CD8-positive, alpha-beta memory T cell (primary cell): ENCODE measurements at places on chromosomes 7 and 10.

GRCh38 chr10:76082956-76083355, 651.5 kb downstream of the LRMDA start:
- DNase-seq = no peak

GRCh38 chr7:118330388-118330787, 105.9 kb downstream of the ANKRD7 start:
- no peak for DNase-seq

DNA sequence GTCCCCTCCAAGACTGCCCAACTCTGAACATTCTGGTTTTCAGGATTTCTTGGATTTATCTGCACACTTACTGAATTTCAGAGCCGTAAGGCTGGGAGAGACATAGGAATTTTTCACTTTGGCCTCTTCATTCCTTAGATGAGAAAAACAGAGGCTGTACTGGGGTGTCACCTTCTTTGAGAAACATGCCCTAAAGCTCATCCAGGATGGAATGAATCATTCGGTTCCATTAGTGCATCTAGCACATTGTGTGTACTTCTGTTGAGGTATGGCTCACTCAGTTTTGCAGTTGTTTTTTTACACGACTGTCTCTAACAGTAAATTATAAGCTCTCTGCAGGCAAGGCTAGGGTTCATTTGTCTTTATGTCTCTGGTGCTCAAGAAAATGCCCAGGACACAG, 383.4 kb downstream of the GATA3 start:
- no peak for DNase-seq

- no peak for DNase-seq
Measured at GRCh38 chr7:15488401-15488800, 73.4 kb downstream of the AGMO start.

DNA sequence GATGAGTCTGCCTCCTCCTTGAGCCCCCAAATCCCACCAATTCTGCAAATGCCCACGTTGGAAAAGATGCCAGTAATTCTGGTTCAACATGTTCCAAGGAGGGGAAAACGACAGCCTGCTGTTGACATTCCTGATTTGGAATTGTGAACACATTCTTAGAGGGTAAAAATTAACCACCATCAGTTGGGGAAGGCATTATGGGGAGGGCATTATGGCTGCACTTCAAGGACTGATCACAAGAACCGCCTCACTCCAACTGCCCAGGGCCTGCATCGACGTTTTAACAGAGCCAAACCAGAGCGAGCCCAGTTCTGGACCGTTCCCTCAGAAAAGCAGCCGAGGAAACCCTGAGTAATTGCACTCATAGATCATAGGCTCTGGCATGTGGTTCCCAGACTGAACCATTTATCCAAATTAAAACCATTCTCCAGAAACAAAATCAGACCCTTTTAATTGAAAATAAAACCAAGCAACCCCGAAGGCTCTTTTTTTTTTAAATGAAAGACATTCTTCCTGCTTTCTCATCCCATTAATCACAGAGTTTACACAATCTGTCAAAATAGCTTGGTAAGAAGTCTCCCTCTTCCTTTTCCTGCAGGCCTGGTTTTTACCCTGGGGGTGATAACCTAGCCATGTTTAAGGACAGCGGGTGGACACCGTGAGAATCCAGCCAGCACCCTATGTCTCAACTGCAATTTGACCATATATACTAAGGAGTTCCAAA, 8.0 kb downstream of the TNS3 start:
- DNase-seq = no peak

DNA sequence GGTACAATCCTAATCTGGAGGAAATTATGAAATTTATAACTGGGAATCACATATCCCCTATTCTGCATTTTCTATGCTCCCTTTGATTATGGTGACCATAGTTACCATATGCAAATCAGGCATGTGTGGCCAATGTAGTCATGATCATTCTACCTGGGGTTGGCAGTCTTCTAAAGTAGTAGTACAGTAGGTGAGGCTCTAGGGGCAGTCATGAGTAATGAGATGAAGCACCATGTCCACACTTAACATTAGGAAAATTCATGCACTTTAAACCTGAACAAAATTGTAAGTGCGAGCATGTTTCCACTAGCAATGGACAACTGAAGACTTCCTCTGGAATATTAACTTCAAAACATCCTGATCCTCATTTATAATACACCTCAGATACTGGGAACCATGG, 545.9 kb downstream of the SUGCT start:
- no peak for DNase-seq

DNA sequence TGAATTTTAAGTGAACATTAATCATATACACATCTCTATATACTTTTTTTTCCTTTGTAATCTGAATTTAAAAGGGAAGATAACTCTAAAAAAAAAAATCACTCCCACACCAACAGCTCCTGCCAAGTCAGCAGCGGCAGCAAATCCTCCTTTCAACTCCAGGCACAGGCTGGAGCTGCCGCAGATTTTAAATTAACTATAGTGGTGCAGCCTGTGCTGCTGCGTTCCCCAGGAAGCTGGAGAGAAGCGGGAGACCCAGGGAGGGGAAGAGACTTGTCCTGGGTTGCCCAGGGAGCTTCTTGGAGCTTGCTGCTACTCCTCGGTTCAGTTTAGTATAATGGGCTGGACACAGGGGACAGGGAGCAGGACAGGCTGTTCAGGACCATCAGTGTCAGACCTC, 32.6 kb upstream of the HSPB1 start:
- no peak for DNase-seq

DNA sequence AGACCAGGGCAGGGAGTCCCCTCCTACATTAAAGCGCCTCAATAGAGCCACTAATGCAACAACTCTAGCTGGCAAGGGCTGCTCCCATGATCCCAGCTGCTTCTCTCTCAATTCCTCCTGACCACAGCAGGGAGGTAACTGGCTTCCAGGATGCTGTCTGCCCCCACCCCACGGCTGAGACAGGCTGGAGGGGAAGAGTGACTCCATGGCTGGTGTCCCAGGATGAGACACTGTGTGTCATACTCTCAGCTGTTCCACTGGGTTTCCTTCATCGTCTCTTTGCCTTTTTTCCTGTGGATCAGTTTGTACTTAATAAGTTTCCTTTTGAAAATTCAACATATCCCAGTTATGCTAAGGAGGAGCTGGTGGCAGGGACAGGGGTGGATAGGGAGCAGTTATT, 27.7 kb upstream of the MYH16 start:
- no peak for DNase-seq

DNA sequence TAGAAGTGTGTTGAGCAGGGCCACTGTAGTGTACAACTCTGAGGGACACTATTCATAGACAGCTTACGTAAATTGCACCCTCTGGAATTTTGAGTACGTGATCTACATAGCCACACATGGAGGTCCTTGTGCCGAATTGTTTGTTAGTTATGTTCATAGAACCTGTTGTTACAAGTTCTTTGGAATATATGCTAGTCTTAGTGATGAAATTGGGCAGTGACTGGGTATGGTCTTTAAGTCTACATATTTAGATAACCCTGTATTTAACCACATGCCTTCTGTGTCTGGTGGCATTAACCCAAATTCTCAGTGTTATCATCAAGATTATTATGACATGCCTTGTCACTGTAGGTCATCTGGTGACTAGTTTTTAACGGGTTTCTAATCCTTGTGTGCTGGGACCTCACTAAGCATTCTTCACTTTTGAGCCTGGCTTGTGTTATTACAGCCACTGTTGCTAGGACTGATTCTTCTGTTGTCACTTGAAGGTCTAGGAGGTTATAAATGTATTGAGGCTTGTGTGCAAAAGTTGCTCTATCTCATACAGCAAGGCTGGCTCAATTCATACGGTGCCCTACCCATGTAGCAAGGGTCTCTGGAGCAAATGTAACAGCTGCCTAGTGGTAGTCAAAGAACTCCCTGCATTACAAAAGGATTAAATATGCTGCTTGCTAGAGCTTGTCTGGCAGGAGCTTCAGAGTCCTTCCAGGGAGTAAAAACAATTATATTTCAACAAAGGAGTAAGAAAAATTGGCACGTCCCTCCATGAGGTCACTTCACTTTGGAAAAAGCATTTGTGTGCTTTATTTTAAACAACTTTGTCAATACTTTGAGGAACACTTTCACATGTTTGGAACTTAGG, 65.4 kb downstream of the CDK14 start:
- DNase-seq = no peak

DNA sequence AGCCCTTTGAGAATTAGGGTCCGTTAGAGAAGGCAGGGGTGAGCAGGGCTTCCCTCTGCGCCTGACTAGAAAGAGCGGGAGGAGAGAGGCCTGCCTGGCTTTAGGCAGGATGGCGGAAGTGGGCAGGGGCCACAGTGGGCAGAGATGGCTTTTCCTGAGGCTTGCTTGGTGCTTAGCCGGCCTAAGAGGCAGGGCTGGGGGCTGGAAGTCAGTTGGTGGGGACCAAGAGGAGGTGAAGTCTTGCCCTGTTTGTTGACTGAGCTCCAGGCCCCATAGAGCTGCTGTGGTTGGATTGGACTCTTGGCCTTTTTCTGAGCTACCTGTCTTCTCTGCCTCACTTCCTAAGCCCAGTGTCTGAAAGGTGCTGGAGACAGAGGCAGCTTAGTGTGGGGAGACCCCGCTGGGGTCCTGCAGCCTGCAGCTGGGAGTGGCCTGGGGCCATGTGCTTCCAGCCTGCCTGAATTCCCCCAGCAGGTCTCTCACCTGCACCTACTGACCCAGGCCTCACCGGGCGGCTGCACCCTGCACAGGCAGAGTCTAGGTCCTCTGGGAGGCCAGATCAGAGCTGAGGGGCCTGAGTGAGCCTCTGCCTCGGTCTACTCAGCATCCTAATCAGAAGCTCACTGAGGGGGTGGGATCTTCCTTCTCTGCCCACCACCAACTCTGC, 4.8 kb downstream of the FAM241B start:
- no peak for DNase-seq

GRCh38 chr10:70360215-70360614, 22.2 kb downstream of the LRRC20 start:
- DNase-seq = no peak

DNA sequence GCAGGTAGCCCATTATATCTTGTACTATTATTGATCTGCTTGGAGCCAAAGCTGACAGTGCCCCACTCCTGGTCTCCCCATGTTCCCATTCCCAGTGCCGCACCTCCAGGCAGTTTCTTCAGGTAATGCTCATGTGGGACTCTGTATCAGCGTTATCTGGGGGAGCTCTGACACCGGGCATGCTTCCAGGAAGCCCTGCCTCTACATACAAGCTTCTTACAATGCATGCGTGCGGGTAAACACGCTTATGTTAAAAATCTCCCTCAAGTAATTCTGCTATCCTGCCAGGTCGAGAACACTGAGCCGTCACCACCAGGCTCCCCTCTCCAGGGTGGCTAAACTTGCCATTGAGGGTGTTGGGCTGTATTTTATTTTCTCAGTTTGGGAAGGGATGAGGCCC, 61.6 kb upstream of the LBX1 start:
- DNase-seq = no peak

GRCh38 chr10:16870331-16870730, 53.1 kb upstream of the RSU1 start:
- no peak for DNase-seq

GRCh38 chr7:156220701-156221100, 408.4 kb upstream of the SHH start:
- no peak for DNase-seq

DNA sequence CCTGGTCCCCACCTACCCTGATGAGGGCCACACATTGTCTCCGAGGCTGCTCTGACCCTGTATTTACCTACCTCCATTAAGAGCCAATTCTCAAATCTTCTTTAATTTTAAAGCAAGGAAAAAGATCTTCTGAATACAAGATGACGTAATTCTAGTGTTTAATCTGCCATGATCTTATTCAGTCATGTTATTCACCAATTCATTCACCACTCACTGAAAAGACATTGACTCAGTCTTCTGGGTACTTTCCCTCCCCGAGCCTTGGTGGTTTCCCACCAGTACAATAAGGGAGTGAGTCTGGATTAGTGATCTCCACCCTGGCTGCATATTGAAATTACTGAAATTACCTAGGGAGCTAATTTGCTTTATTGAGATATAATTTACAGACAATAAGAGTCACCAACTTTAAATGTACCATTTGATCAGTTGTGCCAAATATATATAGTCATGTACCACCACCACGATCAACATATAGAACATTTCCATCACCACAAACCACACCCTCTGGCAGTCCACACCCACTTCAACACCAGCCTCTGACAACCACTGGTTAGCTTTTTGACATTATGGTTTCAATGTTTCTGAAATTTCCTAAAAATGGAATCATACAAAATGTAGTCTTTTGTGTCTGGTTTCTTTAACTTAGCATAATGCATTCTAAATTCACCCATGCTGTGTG, 117.5 kb upstream of the UNC5B start:
- DNase-seq = no peak

- no peak for DNase-seq
Measured at GRCh38 chr10:74863551-74863950, 37.2 kb downstream of the KAT6B start.

- no peak for DNase-seq
Measured at GRCh38 chr7:76428868-76429805, 4.4 kb downstream of the ZP3 start.

DNA sequence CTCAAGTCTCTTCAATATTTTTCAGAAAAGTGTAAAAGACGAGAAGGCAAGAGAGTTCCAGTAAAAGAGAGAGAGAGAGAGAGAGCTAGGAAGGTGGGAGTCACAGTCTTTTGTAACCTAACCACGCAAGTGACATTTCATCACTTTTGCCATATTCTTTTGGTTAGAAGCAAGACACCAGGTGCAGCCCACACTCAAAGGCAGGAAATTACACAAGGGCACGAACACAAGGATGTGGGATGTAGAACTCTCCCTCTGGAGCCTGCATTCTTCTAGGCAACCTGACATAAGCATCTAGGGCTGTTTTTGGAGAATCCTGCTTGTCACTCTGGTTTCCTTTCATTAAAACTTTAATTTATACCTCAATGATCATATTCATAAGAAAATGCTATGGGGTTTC, 1213.1 kb downstream of the DNAJB9 start:
- no peak for DNase-seq

DNA sequence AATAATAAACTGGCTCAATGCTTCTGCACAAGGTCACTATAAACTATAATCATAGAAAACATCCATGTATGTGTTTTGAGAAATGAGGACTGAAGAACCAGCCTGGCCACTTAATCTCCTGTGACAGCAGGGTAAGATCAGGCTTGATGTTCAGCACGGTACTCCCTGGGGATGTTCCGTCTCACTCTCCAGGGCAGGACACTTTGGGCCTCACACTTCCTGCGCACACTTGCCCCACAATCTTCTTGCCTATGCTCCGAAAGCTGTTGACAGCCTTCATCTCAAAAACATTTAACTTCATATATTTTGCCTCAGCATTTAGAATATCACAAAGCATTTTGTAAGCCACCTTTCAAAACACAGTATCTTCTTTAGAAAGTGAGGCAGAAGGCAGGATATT, 92.7 kb downstream of the PARD3 start:
- no peak for DNase-seq

GRCh38 chr10:113069595-113069994, 119.5 kb downstream of the TCF7L2 start:
- DNase-seq = no peak

DNA sequence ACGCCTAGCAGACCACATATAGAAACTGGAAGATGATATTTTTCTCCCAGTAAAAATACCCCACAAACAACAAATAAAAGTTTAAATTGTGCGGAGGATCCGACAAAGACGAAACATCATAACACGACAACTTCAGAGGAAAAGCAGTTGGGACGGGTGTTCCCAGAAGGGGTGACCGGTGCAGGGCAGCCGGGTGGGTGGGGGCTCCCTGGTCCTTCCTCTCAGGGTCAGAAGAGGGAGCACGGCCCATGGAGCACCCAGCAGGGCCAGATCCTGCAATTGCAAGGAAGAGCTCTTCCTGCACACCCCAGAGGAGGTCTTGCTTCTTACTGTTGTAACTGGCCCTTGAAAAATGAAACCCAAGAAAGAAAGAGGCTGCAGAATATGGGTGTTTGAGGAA, 608.5 kb upstream of the MKI67 start:
- DNase-seq = no peak
